ENCODE measurements at places on chromosomes 5 and 9.

DNA sequence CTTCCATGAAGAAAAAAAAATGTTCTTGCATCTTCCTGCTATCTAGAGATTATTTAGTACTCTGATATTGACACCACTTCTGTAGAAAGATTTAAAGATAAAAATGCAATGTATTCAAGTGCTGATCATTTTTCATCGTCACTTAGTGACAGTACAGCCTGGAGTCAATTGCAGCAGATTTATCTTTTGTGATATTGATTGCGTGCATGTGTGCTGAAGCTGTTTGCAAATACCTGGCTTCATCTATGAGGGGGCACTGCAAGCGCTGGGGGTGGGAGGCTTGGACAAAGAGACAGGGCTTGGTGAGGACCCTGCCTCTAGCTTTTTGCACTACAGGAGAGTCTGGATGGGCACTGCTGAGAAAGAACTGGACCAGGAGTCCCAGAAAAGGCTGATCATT, 38.0 kb upstream of the MED27 start:
- DNase-seq: no peak

DNA sequence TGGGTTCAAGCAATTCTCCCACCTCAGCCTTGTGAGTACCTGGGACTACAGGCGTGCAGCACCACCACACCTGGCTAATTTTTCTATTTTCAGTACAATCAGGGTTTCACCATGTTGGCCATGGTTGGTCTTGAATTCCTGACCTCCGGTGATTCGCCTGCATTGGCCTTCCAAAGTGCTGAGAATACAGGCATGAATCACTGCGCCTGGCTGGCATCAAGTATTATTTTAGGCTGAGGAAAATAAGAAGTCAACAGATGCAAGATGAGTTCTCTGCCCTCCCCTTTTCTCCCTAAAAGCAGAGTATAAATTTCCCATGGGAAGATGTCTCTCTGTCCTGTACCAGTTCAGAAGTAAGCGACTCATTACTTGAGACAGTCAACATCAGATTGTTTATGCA, 71.5 kb downstream of the ELAVL2 start:
- DNase-seq: no peak

DNA sequence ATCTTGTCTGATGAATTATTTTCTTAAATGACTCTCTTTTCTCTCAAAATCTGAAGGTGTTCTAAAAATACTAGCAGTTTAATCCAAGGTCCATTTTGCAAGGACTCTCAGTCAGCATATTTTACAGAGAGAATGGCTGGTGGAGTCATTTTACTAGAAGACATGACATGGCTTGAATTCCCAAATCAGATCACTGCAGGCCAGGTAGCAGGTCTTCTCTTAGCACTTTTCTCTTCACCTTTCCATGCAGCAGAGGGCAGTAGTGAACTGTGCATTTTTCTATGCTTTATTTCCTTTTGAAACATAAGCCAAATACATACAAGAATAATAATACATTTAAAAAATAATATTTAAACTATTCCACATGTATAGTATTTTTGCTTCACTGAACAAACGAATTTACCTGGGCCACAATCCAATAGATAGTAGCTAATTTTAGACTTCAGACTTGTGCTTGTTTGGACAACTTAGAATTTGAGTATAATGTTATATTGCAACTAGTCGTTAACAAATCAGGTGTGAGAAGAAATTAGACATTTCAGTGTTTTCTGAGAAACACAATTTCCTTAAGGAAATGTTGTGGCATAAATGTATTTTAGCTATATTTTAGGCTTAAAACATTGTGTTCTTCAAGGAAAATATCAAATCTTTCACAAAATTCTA, 289.4 kb upstream of the DAB2 start:
- DNase-seq: no peak

GRCh38 chr9:20271723-20272122, 350.6 kb downstream of the MLLT3 start:
- DNase-seq: no peak

DNA sequence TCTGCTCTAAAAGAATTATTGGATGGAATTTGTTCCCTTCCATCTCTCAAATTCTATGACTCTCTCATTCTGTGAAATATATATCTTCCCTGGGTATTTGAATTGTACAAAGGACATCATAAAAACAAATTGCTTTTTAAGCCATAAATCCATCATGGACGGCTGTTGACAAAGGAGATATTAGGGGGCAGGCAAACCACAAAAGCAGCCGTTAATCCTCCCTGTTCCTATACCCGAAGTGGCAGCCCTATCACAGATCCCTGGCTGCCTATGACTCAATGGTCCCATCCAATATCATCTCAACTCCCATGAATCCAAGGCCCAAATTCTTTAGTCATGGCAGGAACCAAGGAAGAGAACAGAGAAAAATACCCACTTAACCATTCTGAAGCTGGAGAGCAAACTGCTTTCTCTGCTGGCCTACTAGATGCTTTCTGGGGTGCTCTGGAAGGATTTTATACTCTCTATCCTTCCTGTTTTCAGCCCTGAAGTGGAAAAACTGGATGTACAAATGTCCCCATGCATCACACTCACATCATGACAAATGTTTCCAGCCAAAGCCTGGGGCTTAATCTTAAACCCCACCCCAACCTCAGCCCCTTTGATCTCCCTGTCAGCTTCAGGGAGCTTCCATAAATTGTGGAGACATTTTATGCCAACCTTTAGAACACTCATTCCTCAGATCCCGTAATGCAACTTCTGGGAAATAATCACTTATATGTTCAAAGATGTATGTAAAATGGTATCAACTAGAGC, 59.5 kb downstream of the FAM114A2 start:
- DNase-seq: no peak

- no peak for DNase-seq
Measured at GRCh38 chr9:93115486-93116071, 18.5 kb downstream of the NINJ1 start.

DNA sequence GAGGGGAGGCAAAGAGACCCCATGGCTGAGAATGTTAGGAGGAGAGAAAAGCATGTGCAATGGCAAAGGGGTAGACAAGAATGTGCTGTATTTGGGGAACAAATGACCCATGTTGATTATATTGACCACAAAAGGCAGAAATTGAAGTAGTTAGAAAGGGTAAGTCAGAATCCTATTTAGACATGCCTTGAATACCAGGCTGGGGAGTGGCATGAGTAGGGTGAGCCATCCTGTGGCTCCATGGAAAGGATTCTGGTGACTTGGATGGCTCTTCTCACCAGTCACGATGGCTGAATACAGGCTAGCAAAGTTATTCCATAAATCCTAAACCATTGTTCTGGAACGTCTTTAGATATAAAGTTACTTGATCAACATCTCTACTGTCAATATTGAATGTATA, 73.4 kb upstream of the MEF2C start:
- no peak for DNase-seq

DNA sequence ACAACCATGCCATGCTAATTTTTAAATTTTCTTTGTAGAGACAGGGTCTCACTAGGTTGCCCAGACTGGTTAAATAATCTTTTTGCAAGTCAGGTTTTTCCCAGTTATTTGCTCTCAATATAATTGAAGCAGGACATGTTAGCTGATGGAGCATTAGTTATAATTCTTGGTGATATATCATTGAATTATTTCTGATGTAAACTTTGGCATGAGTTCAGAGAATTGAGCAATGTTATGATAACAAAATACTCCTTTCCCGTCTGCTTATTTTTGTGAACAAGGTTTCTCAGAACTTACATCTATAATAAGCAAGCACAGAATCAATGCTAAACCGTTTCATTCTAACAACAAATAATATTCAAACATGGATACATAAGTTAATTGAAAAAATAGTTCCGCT, 37.8 kb downstream of the BHMT start:
- DNase-seq: no peak

DNA sequence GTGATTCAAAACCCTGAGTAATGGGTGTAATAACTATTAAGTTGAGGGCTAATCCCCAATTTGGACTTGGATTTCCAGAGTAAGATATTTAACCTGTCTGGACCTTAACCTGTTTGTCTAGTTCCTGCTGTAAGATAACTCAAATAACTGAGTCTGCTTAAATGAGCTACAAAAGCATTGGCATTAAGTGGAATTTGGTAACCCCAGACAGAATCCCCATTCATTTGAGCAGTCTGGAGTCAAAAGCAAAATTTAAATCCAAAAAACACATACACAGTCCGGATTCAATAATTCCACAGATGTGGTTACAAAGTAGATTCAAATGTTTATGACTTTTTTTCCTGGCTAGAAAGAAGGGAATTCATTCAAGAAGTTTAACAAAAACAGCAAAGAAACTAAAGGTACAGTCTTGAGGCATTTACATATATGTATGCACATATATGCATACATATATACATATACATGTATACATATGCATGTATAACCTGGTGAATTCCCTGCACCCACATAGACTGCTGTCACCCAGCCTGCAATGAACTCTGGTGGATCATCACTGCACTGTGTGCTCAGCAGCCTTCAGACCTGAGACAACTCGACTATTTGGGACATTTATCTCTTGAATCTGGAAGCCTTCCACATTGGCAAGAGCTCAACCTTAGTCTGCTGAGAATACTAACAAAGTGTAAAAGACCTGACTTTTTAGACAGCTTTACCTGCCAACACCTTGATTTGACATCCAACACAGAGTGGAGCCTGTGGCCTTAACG, 205.4 kb downstream of the LURAP1L start:
- no peak for DNase-seq

- DNase-seq: no peak
Measured at GRCh38 chr9:123321616-123322272, 34.3 kb upstream of the CRB2 start.

- no peak for DNase-seq
Measured at GRCh38 chr9:91954841-91955471, 4.9 kb upstream of the ROR2 start.

DNA sequence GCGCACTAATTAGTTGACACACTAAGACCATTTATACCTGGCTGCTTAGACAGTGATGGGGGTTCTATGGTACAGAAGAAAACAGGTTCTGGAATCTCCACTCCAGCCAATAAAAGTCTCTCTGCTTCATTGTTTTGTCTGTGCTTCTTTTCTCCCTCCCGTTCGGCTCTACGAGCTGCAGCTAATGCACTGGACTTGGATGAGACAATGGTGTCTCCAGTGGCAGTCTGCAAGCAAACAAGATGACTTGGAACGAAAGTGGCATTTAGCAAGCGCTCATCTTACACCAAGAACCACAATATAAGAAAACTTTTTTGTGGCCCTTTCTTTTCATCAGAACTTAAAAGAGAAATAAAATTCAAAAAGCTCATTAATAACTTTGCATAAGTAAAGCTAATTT, 30.2 kb downstream of the GFM2 start:
- DNase-seq: no peak

DNA sequence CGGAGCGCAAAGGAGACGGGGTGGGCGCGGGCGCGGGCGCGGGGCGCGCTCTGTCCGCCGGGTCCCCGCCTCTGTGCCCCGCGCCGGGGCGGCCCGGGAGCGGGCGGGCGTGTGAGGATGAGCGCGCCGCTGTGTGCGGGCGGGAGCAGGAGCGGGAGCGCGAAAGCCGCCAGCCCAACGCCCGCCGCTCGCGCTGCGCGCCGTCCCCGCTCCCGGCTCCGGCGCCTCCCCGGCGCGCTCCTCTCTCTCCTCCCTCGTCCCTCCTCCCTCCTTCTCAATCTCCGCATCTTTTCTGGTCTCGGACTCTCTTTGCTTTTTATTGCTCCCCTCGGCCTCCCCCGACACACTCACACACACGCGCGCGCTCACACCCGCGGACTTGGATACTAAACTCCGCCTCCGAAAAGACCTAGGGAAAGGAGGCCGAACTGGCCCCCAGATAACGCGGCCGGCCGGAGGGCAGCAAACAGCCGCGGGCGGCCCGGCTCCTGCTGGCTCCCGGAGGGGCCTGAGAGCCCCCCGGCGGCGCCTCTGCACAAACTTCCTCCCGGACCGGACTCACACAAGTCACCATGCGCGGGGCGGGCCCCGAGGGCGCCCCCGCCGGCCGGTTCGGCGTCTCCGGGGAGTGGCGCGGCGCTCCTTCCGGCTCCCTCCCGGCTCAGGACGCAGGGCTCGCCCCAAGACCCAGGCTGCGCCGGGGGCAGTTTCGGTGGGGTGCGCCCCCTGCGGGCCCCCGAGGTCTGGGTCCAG, at the start of gene FIBCD1:
TSS of gene FIBCD1 (minus strand) at position 596 of the 753 bp plus-strand sequence. CDS start 640 bp downstream, outside the sequence.
- no peak for DNase-seq

GRCh38 chr9:127973169-127974000, 7.4 kb downstream of the EEIG1 start:
- no peak for DNase-seq

- DNase-seq: no peak
Measured at GRCh38 chr9:71515107-71515506, 253.2 kb downstream of the CEMIP2 start.

DNA sequence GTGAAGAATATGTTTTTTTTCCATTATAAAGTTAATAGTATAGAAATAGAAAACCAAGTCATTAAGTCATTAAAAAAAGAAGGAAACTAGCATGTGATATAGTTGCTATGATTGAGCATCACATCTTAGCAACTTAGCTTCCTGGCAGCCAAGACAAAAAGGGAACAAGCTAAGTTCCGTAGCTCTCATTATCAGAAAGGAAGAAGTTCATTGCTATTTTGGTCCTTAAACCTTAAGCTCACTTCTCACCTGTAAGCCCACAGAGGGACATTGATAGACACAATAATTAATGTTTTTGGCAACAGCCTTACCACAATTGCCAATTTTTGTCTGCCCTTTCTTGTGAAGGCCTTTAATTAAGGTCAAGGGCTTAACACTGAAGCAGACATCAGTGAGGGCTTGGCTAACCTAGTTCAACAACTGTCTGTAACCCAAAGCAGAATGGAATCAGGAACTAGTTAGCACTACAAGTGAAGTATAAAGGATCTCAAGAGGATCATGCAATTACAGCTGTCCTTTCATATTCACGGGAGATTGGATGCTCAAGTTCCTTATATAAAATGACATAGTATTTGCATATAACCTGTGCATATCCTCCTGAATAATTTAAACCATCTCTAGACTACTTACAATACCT, 24.0 kb upstream of the KLF4 start:
- no peak for DNase-seq

- DNase-seq: no peak
Measured at GRCh38 chr5:137872466-137872865, 4.8 kb downstream of the MYOT start.

DNA sequence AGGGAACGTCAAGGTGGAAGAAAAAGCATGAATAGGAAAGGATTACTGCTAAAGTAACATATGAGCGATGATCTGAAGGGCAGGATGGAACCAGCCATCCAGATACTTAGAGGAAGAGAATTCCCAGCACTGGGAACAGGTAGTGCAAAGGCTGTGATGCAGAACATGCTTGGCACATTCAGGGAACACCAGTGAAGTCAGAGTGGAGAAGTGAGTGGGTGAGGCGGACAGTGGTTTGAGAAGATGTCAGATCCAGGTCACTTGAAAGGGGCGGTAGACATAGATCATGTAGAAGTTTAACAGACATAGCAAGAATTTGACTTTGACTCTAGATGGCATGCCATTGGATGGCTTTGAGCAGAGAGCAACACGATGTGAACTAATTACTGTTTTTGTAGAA, 374.2 kb downstream of the PDE4D start:
- DNase-seq: no peak

GRCh38 chr9:38423973-38424843, at the start of gene IGFBPL1:
Gene IGFBPL1, minus strand, starts transcription at chr9:38424454. Its CDS starts 30 bp downstream, at chr9:38424424.
- DNase-seq: no peak

All from cortex of kidney (tissue), 1 donor.